Globus pallidus (tissue), 1 donor: ENCODE measurements at places on chromosomes 3 and 15.

GRCh38 chr3:140068494-140069017 lies 133.6 kb downstream of the CLSTN2 start:
- DNase-seq, result no peak

DNA sequence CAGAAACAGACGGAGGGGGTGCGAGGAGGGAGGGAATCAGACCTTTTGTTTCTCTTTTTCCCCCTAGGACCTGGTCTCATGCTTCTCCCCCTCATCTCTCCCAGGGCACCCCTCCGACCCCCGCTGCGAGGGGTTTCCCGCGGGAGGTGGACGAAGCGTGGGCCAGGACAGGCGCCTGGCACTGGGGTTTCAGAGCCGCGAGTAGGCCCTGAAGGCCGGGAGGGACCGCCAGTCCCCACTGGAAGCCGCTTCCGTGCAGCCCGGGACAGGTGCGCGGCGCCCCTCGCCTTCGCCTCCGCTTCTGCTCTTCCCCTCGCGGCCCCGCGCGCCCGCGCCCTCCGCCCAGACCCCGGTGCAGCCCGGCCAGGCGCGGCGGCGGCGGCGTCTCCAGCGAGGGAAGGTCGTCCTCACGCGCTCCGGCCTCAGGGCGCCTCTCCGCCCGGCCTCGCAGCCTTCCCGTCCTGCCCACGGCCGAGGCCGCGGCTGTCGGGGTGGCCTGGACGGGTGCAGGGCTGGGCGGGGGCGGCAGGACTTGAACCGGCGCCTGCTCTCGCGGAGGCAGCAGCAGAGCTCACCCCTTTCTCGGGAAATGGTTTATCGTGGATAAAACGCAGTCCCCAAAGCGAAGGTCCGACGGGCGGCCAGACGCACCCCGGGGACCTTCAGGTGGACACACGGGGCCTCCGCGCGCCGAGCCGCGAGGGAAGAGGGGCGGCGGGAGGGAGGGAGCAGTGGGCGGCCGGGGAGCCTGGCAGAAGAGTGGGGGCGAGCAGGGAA lies 31.5 kb upstream of the ADAMTS17 start:
- DNase-seq, result no peak

- peak; percentile 74 for DNase-seq
Measured at GRCh38 chr15:44219073-44219472, 24.0 kb upstream of the FRMD5 start.

GRCh38 chr3:189833266-189833665 lies 202.1 kb downstream of the TP63 start:
- DNase-seq, result no peak

GRCh38 chr3:52109611-52110301 lies 44.5 kb downstream of the POC1A start:
- DNase-seq, result no peak

GRCh38 chr3:108328821-108329486 lies 32.6 kb downstream of the HHLA2 start:
- no peak for DNase-seq

GRCh38 chr15:29101491-29101890 lies 168.1 kb downstream of the NSMCE3 start:
- DNase-seq, result no peak

GRCh38 chr3:119042162-119042561 lies 7.5 kb upstream of the IGSF11 start:
- DNase-seq, result no peak

DNA sequence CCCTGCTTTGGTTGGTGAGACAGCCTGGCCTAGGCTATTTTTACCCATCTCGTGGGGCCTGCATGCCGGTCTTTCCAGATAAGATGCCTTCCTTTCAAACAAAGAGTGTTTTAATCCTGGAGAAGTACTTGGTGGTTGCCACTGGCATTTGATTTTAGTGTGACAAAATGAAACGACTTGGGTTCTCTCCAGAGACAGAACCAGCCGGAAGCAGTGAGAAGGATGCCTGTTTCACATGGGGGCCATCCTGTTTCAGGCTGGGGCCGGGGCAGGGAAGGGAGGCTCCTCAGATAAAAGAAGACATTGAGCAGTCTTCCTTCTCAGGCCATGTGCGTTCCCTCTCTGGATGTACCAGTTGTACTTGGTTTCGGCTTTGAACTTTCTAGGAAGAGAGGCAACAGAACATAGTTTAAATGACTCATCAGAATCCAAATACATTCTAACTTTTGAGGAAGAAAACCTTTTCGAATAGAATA lies 74.9 kb downstream of the TOP2B start:
- DNase-seq, result no peak

DNA sequence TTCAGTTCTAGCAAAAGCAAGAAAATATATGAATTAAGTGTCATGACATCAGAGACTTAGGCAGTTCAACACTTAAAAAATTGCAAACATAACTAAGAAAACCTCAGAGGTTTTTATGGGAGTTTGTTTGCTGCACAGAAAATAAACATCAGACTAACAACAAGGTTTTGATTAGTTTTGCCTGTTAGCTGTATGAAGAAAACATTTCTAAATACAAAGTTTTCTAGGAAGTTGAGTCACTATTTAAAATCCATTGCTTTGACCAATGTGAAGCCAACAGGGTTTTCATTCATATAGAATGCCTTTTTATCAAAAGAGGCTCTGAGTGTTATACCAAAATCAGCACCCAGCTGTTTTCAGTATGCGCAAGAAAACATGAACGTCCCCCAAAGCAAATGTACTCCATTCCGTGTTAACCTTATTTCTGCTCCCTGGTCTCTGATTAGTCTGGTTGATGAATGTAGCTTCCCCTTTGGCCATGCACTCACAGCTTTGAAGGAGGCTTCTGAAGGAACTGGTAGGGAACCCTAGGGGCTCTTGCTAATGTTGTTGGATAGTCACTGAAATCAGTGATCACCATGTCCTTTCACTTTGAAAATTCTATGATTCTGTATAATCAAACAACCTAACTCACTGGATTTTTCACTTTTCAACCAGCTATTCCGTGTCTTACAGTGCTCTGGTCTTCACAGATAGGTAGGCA lies 89.6 kb upstream of the TSEN2 start:
- DNase-seq, result peak; percentile 20

DNA sequence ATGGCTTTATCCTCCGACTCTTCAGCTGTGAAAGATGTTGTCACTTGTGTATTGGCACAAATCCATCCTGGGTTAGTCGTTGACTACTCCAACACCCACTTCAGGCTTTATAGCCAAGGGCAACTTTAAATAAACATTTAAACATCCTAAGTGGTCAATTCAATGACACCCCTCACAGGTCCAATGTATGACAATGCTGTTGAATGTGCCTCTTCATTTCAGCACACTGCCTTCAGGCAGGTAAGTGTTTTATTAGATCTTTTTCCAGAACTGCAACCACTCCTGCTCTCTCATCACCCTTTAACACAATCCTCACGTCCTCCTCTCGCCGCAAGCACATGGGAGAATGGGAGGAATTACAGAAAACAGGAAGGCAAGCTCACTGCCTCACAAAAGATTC lies 30.3 kb downstream of the IL12A start:
- DNase-seq, result no peak

DNA sequence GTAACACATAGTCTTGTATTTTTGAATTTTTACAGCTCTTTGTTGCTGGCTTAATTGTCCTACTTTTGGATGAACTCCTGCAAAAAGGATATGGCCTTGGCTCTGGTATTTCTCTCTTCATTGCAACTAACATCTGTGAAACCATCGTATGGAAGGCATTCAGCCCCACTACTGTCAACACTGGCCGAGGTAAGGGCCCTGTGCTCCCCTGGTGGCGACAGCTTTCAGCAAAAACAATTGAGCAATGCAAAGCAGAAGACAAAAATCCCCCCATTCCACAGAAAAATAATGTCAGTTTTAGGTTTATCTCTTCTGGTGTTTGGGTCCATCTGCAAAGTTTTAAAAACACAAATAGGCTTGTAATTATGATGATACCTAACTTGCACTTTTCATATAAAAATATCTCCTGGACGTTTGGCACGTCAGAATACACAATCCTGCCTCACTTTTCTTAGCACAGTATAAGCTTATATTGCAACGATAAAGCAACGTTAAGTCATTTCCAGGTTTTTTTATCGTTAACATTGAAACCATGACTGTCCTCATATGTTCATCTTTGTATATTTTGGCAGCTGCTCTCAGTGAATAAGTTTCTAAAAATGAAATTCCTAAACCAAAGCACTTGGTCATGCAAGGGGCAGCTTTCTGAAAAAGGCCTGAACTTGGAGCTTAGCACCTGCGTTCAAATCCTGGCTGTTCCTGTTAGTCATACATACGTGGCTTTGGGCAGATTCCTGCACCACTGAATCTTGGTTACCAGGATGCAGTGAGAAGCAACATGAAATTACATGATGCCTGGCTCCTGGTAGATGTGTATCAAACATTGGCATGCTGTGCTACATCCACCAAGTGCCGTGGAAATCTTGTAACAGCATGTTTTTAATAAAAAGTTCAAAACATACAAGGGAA lies 8.5 kb downstream of the SEC61A1 start:
- no peak for DNase-seq

DNA sequence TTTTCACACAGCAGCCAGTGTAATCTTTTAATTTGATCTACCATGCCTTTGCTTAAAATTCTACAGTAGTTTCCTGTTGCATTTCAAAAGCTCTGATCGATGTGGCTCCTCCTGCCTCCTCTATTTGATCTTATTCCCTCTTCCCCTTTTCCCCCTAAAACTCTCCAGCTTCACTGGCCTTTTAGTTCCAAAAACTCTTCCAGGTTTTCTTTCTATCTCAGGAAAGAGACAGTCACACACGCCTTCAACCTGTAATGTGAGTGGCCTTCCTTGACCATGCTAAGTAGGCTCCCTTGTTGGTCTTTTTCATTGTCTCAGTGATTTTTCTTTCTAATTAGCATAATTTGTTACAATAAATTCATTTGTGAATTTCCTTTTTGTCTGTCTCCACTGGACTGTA lies 985 bp downstream of the TEX9 start:
- DNase-seq, result no peak

GRCh38 chr3:143851331-143852017 lies 3.2 kb upstream of the SLC9A9 start:
- DNase-seq, result no peak

GRCh38 chr15:28995705-28996104 lies 109.9 kb downstream of the APBA2 start:
- DNase-seq, result no peak

DNA sequence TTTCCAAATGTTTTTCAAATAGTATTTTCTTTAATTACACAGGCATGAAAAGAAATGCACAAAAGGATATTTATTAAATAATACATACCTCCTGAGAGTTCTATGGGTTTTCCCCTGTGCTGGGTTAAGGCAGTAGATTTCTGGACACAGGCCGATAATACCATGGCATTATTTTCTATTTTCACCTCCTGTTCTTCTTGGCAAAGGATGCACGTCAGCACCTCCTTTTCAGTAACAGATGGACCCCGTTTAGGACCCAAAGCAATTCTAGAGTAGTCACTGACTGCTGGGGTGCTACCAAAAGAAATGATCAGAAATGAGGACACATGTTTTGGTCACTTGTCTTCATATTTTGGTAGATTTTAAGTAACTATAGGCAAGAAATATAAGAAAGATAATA lies 86.4 kb upstream of the TTBK2 start:
- DNase-seq, result no peak

- DNase-seq, result no peak
Measured at GRCh38 chr3:42729404-42730145, 27.0 kb upstream of the HHATL start.

DNA sequence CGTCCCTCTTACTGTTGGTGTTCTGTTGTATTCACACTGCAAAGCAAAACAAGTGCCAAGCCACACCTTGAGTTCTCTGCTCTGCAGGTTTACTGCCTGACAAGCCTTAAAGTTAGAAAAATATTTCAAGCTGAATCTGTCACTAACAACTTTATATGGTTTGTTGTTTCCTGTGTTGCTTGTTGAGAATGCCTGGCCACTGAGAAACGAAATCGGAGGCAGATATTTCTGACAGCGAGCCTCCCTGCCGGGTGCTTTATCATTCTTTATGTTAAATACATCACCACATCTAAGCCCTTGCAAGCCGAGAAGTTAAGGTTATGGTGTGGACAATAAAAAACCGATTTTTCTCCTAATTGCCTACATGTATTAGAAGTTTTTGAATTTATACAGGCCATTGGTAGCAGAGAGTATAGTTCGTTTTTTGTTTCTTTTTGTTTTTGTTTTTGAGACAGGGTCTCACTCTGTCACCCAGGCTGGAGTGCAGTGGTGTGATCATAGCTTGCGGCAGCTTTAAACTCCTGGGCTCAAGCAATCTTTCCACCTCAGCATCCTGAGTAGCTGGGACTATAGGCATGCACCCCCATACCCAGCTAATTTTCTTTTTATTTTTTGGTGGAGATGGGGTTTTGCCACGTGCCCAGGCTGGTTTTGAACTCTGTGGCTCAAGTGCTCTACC lies 188.4 kb upstream of the ICE2 start:
- DNase-seq, result no peak

- no peak for DNase-seq
Measured at GRCh38 chr3:101828276-101828675, 21.0 kb upstream of the NFKBIZ start.

GRCh38 chr3:71135373-71136088 lies 448.0 kb downstream of the FOXP1 start:
- no peak for DNase-seq

- DNase-seq, result no peak
Measured at GRCh38 chr15:92051716-92052115, 198.2 kb downstream of the SLCO3A1 start.

GRCh38 chr3:133933097-133934024 lies 37.7 kb upstream of the RAB6B start:
- DNase-seq, result no peak

- no peak for DNase-seq
Measured at GRCh38 chr15:81337713-81338157, 13.8 kb upstream of the STARD5 start.

- no peak for DNase-seq
Measured at GRCh38 chr15:81530271-81530691, 156.3 kb upstream of the TMC3 start.

DNA sequence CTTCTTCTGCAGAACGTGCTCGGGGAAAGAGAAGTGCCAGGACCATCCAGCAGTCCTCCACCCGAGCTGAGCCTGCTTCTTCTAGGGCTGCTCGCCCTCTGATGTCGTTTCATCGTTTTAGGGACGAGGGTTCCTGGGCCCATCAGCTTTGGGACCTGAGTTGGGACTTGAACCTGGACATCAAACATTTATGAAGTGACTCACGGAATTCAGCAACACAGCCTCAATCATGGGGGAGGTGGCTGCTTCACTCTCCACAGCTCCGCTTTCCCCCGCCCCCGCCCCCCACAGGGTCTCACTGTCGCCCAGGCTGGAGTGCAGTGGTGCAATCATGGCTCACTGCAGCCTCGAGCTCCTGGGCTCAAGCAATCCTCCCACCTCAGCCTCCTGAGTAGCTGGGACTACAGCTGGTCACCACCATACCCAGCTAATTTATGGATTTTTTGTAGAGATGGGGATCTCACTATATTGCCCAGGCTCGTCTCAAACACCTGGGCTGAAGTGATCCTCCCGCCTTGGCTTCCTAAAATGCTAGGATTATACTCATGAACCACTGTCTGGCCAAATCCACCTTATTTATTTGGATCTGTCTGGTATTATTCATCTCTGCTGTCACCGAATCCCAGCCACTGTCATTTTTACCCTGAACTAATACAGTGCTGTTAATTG lies 725 bp upstream of the SCAMP2 start:
- DNase-seq, result no peak

- DNase-seq, result no peak
Measured at GRCh38 chr3:195551381-195551978, 8.4 kb upstream of the PPP1R2 start.
